ENCODE measurements at places on chromosomes 6 and 20. TPM values are rescaled to one million over a fixed set of nuclear protein-coding genes. Genes with fewer than 3 reads are reported as not detected.
A peak's percentile ranks its signal among the peaks of the same experiment; 100 is the strongest.

DNA sequence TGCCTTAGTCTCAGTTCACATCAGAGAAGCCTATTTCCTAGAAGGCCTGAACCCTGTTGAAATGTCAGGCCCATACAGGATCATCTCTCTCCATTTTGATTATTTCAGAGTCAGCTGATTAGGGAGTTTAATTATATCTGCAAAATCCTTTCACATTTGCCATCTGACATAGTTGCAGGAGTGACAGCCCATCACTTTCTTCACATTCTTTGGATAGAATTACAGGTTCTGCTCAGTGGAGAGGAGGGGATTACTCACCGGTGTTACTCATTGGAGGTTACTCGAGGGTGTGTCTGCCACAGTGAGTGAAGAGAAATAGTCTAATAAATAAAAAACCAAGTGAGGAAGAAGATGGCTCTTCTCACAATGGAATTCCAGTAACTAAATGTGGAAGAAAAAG lies 216.8 kb downstream of the TMEM242 start:
- DNase-seq: peak; percentile 35

The VWA7 gene
- total RNA-seq: 2.9 TPM

The ALDH8A1 gene
- 0.18 TPM for total RNA-seq

DNA sequence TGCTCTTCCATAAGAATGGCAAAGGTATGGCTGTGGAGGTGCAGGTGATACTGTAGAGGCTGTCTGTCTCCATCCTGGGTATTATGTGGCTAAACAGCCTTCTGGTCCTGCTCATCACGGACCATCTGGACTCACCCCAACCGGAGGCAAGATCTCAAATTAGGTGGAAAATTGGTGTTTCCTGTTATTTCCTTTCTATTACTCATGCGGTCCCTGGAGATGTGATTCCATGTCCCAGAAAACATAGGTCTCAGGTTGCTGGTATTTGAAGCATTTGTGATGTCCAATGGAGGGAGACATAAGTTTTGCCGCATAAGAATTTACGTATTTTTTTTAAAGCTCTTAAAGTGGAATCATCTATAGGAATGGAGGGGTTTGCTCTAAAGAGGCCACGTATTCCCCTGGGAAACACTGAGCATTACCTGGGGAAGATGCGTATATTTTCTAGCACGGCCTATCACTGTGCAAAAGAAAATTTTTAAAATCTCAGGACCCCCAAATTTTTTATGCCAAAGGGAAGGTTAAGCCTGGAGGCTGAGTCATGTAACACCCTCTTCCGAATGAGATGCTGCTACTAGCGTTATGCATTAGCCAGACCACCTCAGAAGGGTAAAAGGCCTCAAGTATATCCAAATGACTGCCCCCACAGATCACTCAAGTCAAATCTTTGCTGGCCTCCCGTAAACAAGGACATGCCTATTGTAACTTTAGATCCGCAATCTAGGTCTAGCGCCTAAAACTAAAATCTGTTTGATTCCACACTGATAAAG lies 22.4 kb upstream of the PBOV1 start:
- no peak for DNase-seq

- no peak for DNase-seq
Measured at GRCh38 chr6:64817525-64817924, 889.5 kb downstream of the EYS start.

GRCh38 chr6:109235481-109236038 lies 140.3 kb downstream of the CEP57L1 start:
- no peak for DNase-seq

The KIAA1755 gene
- not detected for total RNA-seq

DNA sequence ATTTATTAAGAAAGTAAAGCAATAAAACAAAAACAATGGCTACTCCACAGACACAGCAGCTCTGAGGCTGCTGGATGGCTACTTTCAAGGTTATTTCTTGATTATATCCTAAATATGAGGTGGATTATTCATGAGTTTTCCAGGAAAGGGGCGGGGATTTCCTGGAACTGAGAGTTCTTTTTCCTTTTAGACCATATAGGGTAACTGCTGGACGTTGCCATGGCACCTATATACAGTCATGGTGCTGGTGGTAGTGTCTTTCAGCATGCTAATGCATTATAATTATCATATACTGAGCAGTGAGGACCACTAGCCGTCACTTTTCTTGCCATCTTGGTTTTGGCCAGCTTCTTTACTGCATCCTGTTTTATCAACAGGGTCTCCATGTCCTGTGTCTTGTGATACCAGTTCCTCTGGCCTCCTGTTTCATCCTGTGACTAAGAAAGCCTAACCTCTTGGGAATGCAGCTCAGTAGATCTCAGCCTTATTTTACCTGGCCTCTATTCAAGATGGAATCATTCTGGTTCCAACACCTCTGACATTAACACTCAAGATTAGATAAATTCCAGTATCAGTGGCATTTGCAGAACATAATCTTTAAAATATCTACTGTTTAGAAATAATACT lies 32.3 kb upstream of the TRDN start:
- DNase-seq: peak; percentile 11

- no peak for DNase-seq
Measured at GRCh38 chr6:137323860-137324259, 104.7 kb upstream of the IFNGR1 start.

DNA sequence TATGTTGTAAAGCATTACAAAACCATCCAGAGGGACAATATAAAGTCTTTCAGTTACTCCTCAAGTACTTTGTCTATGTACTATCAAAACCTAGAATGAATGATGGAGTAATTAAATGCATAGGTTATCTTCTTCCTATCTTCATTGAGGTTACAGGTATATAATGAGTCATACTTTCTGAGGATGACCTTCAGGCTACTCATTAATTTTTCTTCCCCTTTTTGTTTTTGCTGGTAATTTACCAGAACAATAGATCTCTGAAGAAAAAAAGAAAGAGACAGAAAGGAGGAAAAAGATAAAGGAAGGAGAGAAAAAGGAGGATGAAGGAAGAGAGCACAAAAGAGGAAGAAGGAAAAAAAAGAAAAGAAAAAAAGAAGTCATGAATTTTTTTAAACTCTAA lies 398.4 kb downstream of the TBC1D32 start:
- DNase-seq: no peak

- DNase-seq: peak; percentile 70
Measured at GRCh38 chr6:43269273-43270007, 26.2 kb downstream of the TTBK1 start.

- no peak for DNase-seq
Measured at GRCh38 chr6:51562198-51562597, 525.2 kb downstream of the PKHD1 start.

DNA sequence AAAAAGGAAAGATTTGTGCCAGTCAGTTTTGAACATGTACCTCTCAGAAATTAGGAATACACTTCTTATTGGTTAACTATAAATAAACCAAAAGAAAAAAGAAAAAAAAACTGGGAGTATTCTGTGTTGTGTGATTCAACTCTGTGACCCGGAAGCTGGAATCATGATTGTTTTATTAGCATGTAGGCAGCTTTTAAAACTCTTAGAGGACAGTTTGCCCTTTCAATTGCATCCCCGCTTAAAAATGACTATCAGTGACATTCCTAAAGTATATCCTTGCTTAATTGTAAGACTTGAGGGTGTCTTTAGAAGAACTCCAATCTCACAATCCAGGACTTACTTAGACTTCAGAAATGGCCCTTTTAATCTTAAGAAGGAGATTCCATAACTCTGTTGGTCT lies 29.1 kb upstream of the TENT5A start:
- DNase-seq: no peak

Data from K562 (cell line).